Activated CD8-positive, alpha-beta memory T cell treated with anti-CD3 and anti-CD28 coated beads, Interleukin-2, amount 50 U/mL, for 4 hours (primary cell): ENCODE measurements at places on chromosomes 7 and 10.

DNA sequence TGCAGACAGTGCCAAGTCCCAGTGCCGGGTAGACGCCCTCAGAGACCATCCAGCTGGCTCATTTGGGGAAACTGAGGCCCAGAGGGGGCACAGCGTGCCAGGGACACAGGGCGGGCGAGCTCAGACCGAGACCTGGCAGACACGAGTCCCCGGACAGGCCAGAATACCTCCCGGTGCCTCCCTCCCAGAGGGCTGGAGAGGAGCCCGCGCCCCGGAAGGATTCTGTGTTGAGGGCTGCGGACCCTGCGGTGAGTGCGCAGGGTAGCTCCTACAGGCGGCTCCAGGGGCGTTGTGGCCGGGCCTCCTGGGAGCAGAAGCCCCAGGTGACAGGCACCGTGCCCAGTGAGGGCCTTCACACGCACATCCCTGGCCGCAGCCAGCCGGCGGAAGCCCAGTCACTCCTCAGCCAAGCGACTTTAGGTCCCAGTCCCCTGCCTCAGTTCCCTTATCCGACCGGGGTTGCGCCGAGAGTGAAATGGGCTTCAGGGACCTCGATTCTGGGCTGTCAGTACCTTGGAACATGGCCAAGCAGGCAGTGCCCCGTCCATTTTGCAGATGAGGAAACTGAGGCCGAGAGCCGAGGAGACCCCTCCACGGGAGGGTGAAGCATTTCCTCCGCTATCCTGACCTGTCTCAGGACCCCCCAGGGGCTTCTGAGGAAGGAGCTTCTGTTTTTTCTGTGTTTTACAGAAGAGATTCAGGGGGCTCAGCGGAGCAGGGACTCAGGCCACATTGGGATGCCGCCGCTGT is 73.6 kb downstream of the ELFN1 start:
- DNase-seq, result no peak

DNA sequence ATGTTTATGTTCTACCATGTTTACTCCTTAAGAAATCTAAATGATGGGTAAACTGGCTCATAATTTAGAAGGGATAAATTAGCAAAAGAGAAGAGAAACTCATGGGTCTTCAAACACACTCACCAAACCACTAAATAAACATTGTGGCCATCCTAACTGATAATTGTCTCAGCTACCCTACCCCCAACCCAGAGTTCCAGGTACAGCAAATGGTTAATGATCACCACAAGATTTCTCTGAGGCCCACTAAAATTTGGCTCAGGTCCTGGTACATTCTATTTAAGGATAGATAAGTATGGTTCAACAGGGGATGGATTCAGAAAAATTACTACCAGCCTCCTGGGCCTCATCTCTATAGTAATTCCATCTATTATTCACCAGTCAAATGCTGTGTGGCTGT is 21.4 kb downstream of the SLC25A13 start:
- DNase-seq, result no peak

DNA sequence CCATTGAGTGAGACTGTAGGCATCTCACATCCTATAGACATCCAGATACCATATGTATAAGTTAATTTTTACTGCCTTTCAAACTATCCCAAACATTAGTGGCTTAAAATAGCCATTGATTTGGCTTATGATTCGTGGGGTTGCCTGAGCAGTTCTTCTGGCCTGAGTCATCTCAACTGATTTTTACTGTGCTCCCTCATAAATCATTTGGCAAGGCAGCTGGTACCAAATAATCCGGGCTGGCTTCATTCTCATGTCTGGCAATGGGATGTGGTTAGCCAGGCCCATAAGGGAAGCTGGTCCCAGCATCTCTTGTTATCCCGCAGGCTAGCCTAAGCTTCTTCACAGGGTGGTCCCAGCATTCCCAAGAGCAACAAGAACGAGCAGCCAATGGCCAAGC is 6.7 kb upstream of the LRGUK start:
- no peak for DNase-seq

DNA sequence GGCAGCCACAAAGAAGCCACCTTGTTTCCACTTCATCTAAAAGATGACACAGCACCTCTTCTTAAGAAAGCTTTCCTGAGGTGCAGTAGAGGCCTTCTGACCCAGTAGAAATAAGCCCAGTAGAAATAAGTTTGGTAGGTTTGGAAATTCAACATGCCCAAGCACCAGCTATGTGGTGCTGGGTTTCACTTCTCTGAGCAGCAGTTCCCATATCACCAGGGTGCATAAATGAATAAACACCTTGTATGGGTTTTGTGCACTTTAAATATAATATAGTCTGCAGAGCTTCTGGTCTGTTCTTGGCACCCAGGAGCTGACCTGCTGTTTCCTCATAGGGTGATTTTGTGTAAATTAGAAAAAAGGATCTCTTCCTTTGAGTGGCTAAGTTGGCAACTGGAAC is 492.4 kb upstream of the SORCS1 start:
- no peak for DNase-seq

GRCh38 chr10:47256751-47257336 is 43.2 kb upstream of the GDF10 start:
- DNase-seq, result no peak

GRCh38 chr7:1553512-1554210 is 2.3 kb downstream of the TMEM184A start:
- no peak for DNase-seq

GRCh38 chr7:40305229-40305628 is 170.4 kb downstream of the SUGCT start:
- DNase-seq, result no peak

DNA sequence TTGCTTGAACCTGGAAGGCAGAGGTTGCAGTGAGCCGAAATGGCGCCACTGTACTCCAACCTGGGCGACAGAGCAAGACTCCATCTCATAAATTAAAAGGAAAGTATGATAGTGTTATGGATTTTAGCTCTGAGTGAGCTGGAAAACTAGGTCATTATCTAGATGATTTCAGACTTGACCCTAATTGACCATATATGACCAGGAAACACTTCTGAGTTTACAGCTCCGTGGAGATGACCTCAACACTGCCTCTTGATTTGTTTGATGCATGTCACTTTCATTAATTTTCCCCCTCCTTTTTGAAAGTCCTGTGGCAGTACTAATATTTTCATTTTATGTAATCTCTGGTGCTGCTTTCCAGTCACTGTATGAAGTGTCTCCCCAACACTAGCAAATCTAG is 7.8 kb upstream of the SEC61A2 start:
- no peak for DNase-seq

DNA sequence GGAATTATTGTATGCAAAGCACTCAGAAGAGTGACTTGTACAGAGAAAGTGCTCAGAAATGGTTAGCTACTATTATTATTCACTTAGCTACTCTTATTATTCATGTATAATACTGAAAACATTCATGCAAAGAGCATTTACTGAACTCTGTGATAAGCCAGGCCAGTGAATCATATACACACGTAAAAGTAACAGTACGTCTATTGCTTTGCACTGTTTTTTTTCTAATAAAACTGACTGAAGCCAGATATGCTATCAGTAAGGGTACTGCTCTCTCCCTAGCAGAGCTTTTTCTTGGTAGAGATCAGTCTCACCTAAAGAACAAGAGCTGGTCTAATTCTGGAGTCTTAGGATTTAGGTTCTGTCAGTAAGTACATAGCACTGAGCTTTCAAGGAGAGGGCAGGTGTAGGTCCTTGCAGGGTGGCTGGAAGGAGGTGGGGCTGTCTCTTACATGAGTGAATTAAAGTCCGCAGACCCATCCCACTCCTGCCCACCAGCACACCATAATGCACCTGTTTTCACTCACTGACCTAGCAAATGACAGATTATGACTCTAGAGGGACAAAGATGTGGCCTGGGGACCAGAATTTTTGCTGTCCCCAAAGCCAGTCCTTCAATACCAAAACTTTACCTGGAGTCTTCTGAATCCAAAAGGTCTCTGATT is 145.9 kb downstream of the ARID5B start:
- no peak for DNase-seq

DNA sequence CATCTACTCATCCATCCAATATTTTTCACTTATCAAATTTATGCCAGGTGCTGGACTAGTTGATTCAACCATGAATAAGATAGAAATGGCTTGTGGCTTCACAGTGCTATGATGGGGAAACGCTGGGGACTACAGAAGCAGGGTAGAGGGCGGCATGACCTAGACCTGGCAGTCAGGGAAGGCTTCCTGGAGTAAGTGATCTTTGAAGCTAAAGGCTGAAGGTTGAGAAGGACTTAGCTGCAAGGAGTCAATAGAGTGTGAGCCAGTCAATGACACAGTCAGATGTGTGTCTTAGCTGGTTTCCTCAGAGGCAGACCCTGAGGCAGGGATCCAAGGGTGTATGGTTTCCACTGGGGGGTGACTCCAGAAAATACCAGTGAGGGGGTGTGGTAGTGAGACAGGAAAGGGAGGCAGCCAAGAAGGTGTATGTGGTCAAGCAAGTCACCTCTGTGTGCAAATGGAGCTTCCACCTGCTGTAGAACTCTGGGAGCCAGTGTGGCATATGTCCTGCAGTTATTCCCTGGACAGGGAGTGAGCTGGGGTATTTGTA is 10.3 kb downstream of the PRF1 start:
- DNase-seq, result no peak

DNA sequence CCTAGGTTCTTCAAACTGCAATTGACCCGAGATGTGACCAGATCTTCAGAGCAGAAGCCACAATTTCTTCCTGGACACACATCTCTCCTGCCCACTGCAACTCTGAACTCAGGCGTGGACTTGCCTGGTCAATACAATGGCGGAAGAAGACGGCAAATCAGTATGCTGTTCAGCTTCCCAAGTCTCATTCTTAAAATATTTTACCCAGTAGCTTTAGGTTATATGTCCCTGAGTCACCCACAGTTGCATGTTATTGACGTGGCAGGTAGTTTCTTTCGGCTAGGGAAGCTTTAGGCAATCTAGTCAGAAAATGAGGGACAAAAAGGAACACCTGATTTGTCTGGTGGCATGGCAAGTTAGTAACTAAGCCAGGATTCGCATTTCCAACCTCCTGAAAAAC is 22.5 kb downstream of the CEP41 start:
- DNase-seq, result no peak

DNA sequence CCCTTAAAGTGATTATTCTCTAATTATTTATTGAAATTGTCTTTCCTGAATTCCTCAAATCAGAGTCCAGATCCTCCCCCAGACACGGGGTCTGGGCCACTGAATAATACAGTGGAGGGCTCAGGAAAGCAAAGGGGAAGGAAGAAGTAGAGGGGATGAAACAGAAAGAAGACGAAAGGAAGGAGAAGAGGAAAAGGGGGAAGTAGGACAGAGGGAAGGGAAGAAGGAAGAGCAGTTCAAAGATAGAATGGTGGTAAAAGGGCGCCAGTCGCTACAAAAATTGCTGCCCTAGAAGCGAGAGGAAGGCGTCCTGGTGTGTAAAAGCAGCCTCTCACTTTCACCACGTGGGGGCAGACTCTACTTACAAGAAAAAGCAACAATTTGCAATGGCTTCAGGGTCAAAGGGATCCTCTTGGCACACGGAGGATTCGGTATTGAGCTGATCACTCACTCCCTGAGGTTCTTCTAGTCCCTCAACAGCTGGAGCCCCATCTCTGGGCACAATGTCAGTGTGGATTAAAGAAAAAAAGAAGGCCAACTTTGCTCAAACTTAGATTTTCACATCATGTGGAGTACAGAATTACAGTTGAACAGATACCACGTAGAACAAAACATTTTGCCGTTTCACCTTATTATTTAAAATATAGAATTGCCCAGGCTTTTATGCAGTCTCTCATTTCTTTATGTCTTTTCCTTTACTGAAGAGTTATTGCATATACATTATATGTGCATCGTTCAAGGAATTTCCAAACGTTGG is 31.4 kb upstream of the NPVF start:
- peak; percentile 56 for DNase-seq

DNA sequence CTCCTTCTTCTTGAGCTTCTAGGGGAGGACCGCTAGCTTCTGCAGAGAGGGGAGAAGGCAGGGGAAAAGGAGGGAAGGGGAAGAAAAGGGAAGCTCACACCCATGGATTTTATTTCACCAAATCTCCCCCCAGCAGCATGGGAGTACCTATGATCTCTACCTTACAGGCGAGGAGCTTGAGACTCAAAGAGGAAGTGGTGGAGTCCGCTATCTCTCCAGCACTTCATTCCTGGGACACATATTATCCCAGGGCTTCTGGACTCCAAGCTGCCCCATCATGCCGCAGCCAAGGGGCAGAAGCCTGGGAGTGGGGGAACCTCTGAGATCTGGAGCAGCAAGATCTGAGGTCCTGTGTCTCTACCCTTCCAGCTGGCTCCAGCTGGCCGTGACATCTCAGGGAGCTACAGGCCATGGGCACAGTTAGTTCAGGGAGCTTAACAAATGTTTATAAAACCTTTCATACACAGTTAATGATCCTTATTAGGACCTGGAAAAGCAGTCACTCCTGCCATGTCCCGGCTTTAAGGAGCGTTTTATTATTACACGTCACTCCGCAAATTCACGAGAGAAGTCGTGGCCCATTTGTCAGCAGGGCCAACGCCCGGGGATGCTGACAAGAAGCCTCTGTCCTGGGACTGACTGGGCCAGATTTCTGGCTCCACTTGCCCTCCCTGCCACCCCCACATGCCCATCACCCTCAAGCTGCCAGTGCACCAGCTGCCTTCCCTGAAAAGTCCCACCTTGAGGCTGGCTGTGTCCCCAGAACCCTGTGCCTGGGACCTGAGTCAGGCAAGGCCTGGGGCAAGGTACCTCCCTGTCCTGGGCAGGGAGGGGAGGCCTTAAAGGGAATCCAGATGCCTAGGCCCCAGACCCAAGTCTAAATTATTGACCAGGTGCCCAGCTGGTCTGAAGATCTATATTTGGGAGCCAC is 132.1 kb upstream of the ZMIZ1 start:
- no peak for DNase-seq

DNA sequence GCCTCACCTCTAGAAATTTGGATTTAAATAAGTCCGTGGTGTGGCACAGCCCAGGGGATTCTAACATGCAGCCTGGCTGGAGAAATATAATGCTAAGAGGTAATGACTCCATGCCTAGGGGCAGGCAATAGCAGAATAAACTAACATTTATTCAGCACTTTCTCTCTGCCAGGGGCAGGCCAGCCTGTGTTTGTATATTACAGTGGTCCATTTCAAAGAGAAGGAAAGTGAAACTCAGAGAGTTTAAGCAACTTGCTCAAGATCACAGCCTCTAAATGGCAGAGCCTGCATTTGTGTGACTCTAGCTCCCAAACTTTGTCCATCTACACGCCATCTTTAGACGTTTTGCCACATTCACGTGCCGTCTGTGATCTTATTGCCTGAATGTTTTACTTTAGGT is 6.7 kb upstream of the LRRC18 start:
- DNase-seq, result no peak
